ENCODE measurements at places on chromosomes 13 and 19.
A peak's percentile ranks its signal among the peaks of the same experiment; 100 is the strongest.

DNA sequence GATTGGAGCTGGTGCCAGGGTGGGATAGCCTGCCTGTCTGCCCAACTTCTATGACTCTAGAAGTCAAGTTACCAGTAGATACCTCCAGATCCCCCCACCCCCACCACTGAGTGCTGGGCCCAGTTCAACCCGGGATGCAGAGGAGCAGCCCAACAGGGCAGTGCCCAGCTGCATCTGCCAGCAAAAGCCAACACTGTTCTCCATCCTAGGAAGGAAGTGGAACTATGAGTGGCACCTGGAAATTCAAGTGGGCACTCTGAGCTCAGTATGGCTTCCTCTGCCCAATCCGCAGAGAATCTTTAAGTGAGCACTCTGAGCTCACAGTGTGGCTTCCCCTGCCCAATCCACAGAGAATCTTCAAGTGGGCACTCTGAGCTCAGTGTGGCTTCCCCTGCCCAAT is 14.2 kb downstream of the TUBGCP3 start:
- no peak for DNase-seq

- DNase-seq: no peak
These were observed at the start of gene TNFSF11 for GRCh38 chr13:42574011-42574410. Gene TNFSF11 (plus strand): TSS chr13:42574152. CDS start chr13:42574304, 152 bp downstream.

DNA sequence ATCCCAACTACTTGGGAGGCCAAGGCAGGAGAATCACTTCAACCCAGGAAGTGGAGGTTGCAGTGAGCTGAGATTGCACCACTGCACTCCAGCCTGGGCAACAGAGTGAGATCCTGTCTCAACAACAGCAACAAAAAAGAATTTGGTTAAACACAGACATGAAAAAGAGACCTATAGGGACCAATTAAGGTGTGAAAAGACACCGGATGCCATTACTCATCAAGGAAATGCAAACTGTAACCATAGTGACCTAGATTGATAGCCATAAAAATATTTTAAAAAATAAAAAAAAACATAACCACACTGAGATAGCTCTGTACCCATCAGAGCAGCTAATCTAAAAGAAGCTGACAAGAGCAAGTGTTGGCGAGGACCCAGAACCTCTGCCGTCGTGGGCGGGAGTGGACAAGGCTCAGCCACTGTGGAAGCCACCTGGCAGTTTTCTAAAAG is 37.1 kb upstream of the ISYNA1 start:
- no peak for DNase-seq

DNA sequence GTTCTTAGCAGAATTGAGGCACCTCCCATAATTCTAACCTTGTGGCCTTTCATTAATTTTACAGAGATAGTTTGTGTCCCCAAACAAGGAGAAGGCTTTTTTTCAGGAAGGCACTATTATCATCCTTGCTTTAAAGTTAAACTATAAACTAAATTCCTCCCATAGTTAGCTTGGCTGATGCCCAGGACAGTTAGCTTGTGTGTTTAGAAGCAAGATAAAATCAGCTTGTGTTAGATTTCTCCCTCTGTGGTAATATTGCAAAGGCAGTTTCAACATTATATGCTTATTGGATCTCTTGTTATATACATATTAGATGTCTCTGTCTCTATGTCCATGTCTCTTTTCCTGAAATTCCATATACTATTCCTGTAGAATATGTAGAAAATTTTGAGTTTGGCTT is 342.7 kb downstream of the TBC1D4 start:
- DNase-seq: peak; percentile 31

GRCh38 chr19:1001538-1002166 is 1.4 kb downstream of the GRIN3B start:
- no peak for DNase-seq
